ENCODE measurements at places on chromosomes 2 and 18. TPM values are rescaled to one million over a fixed set of nuclear protein-coding genes. Genes with fewer than 3 reads are reported as not detected.

The ACMSD gene
- not detected for total RNA-seq

The STARD6 gene
- not detected for total RNA-seq

The CRACDL gene
- total RNA-seq = 6.4 TPM

The FBXO41 gene
- total RNA-seq = 2.7 TPM

The LOXL3 gene
- 6.1 TPM for total RNA-seq

The SLC9A2 gene
- not detected for total RNA-seq
